A549 treated with DMSO at 1 μM for 4 hours (cell line): ENCODE measurements at places on chromosomes 4 and X. TPM values are rescaled to one million over a fixed set of nuclear protein-coding genes. Genes with fewer than 3 reads are reported as not detected.

Gene GLUD2
- total RNA-seq, result 2.2 to 3.1 TPM (median 2.4 TPM) in 5 replicates

Gene ZNF280C
- total RNA-seq, result 3.0 to 3.9 TPM (median 3.7 TPM) in 5 replicates

Gene PPEF2
- not detected in 5 replicates for total RNA-seq

Gene ANKRD17
- 22.6 to 28.5 TPM (median 24.9 TPM) in 5 replicates for total RNA-seq

Gene SPARCL1
- total RNA-seq, result not detected in 5 replicates

Gene HERC5
- 4.4 to 5.2 TPM (median 4.7 TPM) in 5 replicates for total RNA-seq

Gene ZNF674
- 2.5 to 4.5 TPM (median 3.7 TPM) in 5 replicates for total RNA-seq

Gene MAGEC3
- not detected in 5 replicates for total RNA-seq

Gene ARHGAP36
- not detected in 5 replicates for total RNA-seq

Gene CENPVL1
- total RNA-seq, result not detected in 5 replicates

Gene CNGA1
- total RNA-seq, result 0.15 TPM in 1 of 5 replicates, not detected in the others

Gene GAGE12F
- total RNA-seq, result not detected in 5 replicates

Gene KLHL2
- 9.9 to 13.0 TPM (median 12.0 TPM) in 5 replicates for total RNA-seq

Gene BTC
- total RNA-seq, result 0.76 to 1.8 TPM (median 1.2 TPM) in 5 replicates

Gene AMTN
- 0.09 to 0.22 TPM in 2 of 5 replicates, not detected in the others for total RNA-seq

Gene TACC3
- total RNA-seq, result 75.7 to 96.5 TPM (median 85.7 TPM) in 5 replicates

Gene EIF2S3
- 144 to 185 TPM (median 168 TPM) in 5 replicates for total RNA-seq

Gene HAUS3
- total RNA-seq, result 6.8 to 8.9 TPM (median 7.9 TPM) in 5 replicates

Gene CXCL8
- total RNA-seq, result 8.5 to 21.3 TPM (median 13.9 TPM) in 5 replicates

Gene NAA11
- total RNA-seq, result not detected in 5 replicates

Gene SLC25A6
- 424 to 488 TPM (median 443 TPM) in 5 replicates for total RNA-seq

Gene RBM46
- total RNA-seq, result not detected in 5 replicates

Gene RHOXF2
- not detected in 5 replicates for total RNA-seq

Gene PNMA6A
- 4.3 to 5.3 TPM (median 4.8 TPM) in 5 replicates for total RNA-seq

Gene CABS1
- total RNA-seq, result not detected in 5 replicates

Gene SSX2B
- total RNA-seq, result not detected in 5 replicates

Gene NUP62CL
- total RNA-seq, result 14.0 to 18.1 TPM (median 16.5 TPM) in 5 replicates

Gene SPINK2
- total RNA-seq, result not detected in 5 replicates

Gene NSUN7
- total RNA-seq, result 0.27 to 0.58 TPM (median 0.30 TPM) in 5 replicates

Gene XG
- total RNA-seq, result 0.04 TPM in 1 of 5 replicates, not detected in the others

Gene DUX4
- total RNA-seq, result not detected in 5 replicates

Gene RXFP1
- total RNA-seq, result not detected in 5 replicates

Gene ZFYVE28
- total RNA-seq, result 1.3 to 2.7 TPM (median 2.4 TPM) in 5 replicates

Gene GABRG1
- total RNA-seq, result not detected in 5 replicates

Gene RHOXF1
- total RNA-seq, result 0.12 TPM in 1 of 5 replicates, not detected in the others

Gene PWWP3B
- total RNA-seq, result not detected in 5 replicates

Gene ARHGEF6
- 0.12 to 0.22 TPM (median 0.18 TPM) in 5 replicates for total RNA-seq

Gene BRS3
- not detected in 5 replicates for total RNA-seq
